ENCODE measurements at places on chromosomes 11 and 22.

- no peak for DNase-seq
Observed at GRCh38 chr11:32044158-32044863, 46.6 kb upstream of the RCN1 start.

GRCh38 chr11:68312780-68313573 is 586 bp downstream of the LRP5 start:
- DNase-seq, result no peak

- DNase-seq, result no peak
Observed at GRCh38 chr11:9951807-9952206, 287.9 kb downstream of the SWAP70 start.

DNA sequence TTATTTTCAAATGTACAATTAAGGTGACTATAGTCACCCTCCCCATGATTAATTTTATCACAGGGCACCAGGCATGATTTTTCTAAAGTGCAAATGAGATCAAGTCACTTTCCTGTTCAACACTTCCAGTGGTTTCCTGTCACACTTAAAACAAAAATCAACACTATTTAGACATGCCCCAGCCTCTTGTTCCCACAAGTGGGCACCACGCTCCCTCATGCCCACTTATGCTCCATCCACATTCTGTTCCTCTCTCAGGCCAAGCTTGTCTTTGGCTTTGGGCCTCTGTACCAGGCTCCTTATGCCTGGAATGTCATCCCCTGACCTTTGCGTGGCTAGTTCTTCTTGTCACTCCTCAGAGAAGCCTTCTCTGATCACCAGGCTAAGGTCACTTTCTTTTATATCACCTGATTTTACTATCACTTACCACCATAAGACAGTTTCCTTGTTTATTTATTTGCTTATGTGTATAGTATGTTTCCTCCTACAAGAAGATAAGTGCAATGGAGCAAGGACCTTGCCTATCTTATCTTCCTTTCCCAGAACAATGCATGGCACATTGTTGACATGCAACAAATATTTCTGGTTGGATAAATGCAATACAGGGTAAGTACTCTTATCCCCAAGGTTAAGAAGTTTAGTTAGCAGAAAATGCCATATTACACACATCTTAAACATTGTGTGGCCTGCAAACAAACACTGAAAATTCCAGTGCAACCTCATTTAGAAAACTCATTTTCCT is 50.9 kb upstream of the PANX1 start:
- DNase-seq, result no peak

DNA sequence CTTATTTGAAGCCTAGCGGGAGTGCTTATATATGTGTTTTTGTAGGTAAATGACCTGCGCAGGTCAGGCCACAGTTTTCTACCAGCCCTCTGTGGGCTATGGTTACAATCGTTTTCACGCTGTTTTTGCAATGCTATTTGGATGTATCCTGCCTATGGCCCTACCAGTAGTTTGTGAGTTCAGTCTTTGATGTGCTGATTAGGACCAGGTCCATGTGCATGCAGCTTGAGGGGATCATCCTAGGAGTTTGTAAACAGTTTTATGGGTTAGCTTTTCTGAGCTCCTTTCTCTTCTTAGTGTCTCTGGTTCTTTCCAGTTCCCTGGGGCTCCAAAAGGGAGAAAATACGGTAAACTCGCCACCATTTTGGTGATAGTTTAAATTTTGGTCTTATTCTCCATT is 142.5 kb downstream of the LDLRAD3 start:
- no peak for DNase-seq

Data from COLO829 (cell line).